ENCODE measurements at places on chromosomes 6 and 20.

DNA sequence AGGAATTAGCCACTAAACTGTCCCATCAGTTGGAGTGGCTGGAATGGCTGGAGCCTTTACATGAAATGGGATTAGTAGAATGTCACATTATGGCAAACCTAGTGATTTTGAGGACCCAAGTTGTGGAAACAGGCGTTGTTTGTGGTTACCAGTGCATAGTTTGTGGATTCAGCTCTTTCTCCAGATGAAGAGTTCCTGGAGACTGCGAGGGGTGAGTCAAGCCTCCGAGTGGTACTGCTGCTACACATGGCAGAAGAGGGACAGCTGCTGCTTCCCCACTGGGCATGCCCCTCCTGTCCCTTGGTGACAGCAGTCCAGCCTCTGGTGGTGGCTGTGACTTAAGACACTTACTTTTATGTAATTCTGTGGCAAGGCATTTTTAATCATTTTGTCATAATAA is 94.2 kb upstream of the SCP2D1 start:
- DNase-seq: no peak

- peak; percentile 22 for DNase-seq
These were observed at the start of gene KCNB1 for GRCh38 chr20:49482621-49483017. Gene KCNB1 (minus strand): TSS chr20:49482668. CDS start chr20:49482480, 188 bp downstream.

GRCh38 chr6:108105571-108105970 is 31.0 kb upstream of the OSTM1 start:
- no peak for DNase-seq

DNA sequence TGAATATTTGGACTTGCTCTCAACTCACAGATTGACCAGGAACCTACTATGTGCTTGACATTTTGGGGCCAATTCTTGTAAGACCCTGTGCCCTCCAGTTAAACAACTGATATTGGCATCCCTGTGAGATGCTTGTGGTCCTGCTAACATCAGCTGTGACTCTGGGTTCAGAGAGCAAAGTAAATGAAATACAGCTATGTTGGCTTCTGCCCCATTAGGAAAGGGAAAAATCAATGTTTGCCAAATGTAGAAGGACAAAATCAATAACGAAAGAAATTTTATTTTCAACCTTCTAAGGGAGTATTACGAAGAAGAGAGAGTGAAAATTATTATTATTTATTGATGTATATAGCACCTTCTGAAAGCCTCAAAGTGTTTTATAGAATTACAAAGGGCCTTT is 266.9 kb upstream of the ARID1B start:
- DNase-seq: no peak

- DNase-seq: no peak
These were observed 12.2 kb upstream of the AKIRIN2 start for GRCh38 chr6:87714093-87714842.

DNA sequence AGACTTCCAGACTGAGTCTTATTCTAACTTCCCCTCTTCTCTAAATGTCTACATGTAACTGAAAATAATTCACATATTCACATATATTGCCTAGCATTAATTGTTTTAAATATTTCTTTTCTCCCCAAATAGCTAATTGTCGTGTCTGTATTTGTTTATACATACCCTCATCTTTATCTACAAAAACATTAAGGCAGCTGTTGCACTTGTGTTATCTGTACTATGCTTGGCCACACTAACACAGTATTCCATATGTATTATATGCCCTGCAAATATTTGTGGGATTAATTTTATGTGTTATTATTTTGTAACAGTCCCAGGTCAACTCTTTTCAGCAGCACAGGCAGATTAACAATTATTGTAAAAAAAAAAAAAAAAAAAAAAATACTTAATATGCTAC is 11.7 kb downstream of the HDAC2 start:
- DNase-seq: no peak

GRCh38 chr6:146857980-146858347 is 259.2 kb downstream of the ADGB start:
- DNase-seq: no peak

GRCh38 chr6:16776394-16777017 is 15.2 kb upstream of the ATXN1 start:
- no peak for DNase-seq

- no peak for DNase-seq
These were observed 70.5 kb downstream of the FAM217A start for GRCh38 chr6:4008324-4009047.

DNA sequence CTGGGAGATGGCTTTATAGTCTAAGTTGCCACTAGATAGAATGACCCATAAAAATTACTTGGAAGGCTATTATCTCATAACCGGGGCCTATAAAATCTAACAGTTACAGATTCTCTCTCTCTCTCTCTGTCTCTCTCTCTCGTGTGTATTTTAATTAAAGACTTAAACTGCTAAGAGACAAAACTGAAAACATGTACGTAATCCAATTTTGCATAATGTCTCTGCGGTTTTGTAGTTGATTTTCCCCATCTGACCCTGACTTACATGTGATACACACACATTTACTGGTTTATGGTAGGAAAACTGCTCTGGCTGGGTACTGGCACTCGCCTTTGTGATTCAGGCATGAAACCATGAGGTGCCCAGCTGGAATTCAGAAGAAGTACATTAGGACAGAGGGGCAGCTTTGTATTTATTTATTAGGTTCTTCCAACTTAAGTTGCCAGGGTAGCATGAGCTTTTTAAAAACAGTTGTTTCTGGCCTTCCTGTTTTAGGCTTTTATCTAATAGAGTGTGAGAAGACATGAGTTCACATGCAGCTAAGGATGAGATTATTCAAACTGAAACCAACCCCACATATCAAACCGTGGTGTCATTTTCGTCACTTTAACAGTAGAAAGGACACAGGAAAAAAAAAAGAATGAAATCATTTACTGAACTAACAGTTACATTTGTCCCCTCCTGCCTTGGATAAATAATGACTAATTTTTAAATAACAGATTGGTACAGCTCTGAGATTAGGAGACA is 182.5 kb downstream of the GMPR start:
- no peak for DNase-seq

GRCh38 chr6:121839896-121840295 is 404.4 kb downstream of the GJA1 start:
- DNase-seq: no peak

DNA sequence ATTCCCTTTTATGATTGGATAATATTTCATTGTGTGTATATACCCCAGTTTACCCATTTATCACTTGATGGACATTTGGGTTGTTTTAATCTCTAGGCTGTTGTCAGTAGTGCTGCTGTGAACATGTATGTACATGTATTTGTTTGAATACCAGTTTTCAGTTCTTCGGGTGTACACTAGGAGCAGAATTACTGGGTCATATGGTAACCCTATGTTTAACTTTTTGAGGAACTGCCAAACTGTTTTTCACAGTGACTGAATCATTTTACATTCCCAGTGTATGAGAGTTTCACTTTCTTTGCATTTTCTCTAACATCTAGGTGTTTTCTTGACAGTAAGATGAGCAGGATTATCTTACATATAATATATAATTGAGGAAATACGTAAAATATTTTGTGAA is 44.7 kb upstream of the ADIG start:
- DNase-seq: no peak

GRCh38 chr6:144349690-144350527 is 64.8 kb downstream of the UTRN start:
- no peak for DNase-seq

DNA sequence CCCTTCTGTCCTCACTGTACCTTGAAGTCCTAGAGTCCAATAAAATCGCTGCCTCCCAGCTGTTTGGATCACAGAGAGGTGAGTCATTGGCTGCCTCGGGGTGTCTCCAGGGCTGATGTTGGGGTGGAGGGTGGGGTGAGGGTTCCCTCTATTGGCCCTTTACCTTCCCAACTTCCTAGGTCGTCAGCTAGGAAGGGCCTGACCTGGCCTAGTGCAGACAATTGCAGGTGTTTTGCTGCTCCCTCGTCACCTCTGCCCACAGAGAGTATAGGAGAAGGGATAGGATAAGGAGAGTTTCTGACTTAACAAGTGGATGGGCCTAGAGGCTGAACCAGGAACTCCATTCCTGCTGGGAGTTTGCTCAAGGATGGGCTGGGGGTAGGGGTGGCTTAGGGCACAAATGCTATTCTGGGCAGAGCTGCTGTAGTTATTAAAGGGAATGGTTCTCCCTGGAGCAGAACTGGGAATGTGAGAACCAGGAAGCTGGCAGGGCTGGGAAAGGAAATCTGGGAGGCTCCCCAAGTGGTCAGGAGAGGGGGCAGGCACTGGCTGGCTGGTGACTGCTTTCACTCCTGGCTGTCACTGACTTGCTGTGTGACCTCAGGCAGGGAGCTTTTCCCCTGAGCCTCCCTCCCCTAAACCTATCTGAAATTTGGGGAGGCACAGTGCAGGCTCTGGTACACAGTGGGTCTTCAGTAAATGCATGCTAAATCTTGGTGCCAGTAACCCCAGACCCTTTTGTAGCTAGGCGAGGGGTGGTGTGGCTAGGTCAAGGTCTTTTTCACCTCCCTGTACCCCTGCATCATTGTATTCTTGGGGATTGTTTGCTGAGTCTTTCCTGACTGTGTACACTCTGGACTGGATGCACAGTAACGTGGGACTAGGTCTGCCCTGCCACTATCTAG is 1.5 kb downstream of the TP53INP2 start:
- peak; percentile 18 for DNase-seq

DNA sequence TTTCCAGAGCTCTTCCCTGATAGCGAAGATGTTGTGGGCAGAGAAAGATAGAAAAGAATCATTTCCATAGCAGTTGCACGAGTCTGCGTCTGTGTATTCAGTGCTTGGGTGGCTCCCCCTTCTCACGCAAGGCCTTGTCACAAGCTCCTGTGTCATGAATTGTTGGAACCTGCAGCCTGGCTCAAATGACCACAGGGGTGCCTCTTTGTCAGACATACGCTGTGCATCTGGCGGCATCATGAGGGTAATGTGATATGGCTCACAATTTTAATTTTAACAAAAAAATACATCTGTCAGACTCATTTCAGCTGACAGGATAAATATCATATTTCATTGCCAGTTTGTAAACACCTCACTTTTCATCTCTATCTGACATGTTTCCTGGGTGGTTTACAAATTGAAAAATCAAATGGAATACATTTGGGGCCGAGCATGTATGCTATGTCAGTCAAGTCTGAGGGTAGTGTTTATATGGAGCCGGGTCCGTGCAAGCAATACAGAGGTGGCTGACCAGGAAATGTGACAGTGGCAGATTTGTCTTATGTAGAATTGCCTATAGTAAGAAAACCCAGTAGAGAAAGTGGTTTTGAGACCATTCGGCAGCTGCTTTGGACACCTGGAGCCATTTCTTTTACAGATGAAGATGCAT is 90.9 kb downstream of the CAP2 start:
- no peak for DNase-seq

- no peak for DNase-seq
These were observed 92.8 kb upstream of the FRMD1 start for GRCh38 chr6:168171673-168172353.

DNA sequence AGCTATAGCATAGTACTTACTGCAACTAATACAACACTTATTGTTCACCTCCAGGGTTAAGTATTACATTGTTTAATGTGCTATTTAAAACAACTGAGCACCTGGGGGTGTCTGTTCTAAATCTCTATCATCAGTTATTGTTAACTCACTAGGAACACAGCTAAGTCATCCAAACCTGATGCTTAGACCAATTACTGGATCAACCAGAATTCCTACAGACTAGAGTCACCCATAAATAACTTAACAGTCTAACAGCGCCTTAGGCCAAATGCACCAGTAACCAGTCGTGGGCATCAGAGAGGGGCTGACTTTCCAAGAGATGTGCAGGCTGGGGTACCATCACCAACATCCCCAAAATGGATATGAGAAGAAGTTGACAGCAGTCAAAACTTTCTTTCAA is 110.7 kb downstream of the ADTRP start:
- DNase-seq: no peak

GRCh38 chr20:13220194-13220903 is 725 bp upstream of the ISM1 start:
- DNase-seq: peak; percentile 26

GRCh38 chr6:47440719-47441118 is 36.9 kb upstream of the CD2AP start:
- DNase-seq: no peak

- no peak for DNase-seq
These were observed 34.9 kb downstream of the KLHL31 start for GRCh38 chr6:53630533-53631226.

DNA sequence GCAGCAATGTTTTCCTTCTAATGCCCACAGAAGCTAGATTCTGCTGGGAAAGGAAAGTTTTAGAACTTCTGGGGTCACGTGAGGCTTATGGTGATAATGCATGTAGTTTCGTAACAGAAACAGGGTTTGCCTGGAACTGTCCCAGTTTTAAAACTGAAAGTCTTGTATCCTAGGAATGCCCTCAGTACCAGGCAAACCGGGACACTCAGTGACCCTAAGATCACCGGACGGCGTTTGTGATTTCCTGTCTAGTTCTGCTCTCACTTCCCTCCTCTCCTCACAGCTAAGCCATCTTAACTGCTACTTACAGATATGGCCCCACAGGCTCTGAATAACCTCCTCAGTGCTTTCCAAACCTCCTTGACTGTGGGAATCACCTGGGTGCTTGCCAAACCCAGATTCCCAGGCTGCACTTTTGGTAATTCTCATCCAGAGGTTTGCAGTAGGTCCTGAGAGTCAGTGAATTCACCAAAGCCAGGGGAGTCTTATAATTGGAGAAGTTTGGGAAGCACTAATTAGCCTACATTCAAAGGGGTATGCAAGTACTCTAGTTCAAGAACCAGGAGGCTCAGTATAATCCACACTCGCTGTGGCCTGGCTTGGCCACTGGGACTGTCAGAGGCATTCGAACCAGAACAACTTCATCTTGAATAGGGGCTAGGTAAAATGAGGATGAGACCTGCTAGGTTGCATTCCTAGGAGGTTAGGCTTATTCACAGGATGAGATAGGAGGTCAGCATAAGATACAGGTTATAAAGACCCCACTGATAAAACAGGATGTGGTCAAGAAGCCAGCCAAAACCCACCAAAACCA is 231.6 kb upstream of the MYLIP start:
- DNase-seq: no peak

GRCh38 chr20:18985551-18985950 is 172.0 kb downstream of the SCP2D1 start:
- no peak for DNase-seq

DNA sequence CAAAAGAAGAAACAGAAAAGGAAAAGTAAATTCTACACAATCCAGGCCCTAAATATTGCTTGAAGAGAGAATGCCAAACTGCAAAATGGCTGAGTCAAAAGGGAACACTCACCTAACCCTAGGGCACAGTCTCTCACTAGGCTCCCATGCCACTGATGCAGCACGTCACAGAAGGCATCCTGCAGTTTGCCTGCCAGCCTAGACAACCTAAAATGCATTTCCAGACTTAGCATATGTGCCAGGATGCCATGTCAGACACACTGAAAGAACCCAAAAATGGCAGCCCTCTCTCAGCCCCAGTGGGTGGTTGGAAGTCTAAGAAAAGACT is 10.6 kb upstream of the SIRPD start:
- no peak for DNase-seq

GRCh38 chr6:121868206-121868605 is 432.8 kb downstream of the GJA1 start:
- no peak for DNase-seq
